ENCODE measurements at places on chromosomes 3 and 15. TPM values are rescaled to one million over a fixed set of nuclear protein-coding genes. Genes with fewer than 3 reads are reported as not detected.

DNA sequence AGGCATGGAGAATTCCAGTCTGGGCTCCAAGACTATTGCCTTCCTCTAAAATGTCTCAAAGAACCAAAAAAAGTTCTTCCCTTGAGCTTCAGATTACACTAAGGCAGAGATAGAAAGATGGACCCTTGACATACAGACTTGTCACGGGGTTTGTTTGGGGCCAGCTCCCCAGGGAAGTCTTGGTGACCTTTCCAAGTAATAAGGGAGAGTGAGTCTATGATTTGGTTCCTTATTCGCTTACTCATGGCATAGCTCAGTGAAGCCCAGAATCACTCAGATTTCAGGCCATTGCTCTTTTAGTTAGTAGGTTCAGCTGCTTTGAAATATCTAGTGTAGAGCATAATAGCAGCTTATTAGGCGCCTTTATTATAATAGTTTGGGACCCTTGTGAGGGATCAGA, 90.3 kb downstream of the PLCL2 start:
- no peak for DNase-seq

- no peak for DNase-seq
Measured at GRCh38 chr3:100891033-100891432, 102.2 kb downstream of the ABI3BP start.

GRCh38 chr3:24344784-24345439, 149.7 kb downstream of the THRB start:
- DNase-seq = peak; percentile 48

DNA sequence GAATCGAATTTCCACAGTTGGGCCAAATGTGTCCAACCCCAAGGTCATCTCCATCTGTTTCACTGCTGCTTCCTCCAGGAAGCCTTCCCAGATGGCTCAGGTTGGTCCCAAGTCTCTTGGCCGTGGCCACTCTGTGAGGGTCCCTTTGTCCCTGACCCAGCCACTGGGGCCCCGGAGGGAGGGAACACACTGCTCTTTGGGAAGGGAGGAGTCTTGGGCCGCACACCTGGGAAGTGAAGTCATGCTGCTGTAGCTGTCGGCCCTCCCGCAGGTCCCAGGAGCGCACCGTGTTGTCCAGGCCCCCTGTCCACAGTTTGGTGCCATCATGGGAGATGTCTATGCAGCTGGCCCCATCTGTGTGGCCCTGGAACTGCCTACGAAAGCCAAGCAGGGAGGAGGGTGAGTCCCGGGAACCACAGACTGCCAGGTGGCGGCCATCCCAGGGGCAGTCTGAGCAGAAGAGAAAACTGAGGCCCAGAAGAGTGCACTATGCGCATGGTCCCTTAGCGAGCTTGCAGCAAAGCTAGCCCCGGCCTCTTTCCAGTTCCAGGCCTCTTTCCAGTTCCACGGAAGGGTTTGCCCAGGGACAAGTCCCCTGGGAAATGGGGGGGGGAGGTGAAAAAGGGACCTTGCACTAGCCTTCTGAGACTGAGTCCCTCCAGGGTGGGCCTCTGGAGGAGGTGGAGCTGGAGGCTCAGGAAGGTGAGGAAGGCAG, 44.6 kb downstream of the TLE3 start:
- DNase-seq = no peak

- peak; percentile 90 for DNase-seq
Measured at GRCh38 chr3:143151004-143151731, 31.6 kb downstream of the CHST2 start.

Gene CCR9
- polyA plus RNA-seq = not detected

Gene A4GNT
- 0.76 TPM for polyA plus RNA-seq

DNA sequence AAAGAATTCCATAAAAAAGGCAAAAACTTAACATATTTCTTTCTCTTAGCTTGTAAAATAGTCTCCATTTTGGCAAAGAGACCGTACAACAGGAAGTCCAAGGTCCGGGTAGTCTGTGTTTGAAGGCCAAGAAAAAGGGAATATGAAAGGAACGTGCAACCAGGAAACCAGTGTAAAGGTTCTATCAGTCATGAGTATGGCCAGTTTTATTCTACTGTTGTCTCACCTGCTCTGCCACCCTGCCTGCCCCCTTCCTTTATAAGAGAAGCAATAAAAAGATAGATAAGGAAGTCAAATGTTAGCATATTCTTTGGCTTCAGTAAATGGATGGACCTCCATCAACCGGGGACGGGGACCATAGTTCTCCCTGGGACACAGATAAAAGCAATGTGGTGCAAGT, 370.6 kb upstream of the ROBO2 start:
- no peak for DNase-seq

GRCh38 chr3:140442621-140443020, 235.2 kb upstream of the TRIM42 start:
- no peak for DNase-seq
